ENCODE measurements at places on chromosomes 6 and 20.

GRCh38 chr6:122800906-122801305 is 11.8 kb downstream of the SMPDL3A start:
- DNase-seq: no peak

DNA sequence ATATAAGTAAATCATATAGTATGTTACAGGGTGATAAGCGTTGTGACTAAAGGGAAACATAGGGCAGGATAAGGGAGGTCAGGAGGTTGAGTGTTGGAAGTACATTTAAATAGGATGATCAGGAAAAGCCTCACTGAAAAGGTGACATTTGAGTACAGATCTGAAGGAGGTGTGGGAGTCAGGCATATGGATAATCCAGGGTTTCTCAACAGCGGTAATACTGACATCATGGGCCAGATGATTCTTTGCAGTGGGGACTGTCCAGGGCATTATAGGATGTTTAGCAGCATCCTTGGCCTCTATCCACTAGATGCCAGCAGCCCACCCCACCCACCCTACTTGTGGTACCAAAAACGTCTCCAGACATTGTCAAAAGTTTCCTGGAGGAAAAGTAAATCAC is 292.6 kb upstream of the PREP start:
- DNase-seq: no peak

DNA sequence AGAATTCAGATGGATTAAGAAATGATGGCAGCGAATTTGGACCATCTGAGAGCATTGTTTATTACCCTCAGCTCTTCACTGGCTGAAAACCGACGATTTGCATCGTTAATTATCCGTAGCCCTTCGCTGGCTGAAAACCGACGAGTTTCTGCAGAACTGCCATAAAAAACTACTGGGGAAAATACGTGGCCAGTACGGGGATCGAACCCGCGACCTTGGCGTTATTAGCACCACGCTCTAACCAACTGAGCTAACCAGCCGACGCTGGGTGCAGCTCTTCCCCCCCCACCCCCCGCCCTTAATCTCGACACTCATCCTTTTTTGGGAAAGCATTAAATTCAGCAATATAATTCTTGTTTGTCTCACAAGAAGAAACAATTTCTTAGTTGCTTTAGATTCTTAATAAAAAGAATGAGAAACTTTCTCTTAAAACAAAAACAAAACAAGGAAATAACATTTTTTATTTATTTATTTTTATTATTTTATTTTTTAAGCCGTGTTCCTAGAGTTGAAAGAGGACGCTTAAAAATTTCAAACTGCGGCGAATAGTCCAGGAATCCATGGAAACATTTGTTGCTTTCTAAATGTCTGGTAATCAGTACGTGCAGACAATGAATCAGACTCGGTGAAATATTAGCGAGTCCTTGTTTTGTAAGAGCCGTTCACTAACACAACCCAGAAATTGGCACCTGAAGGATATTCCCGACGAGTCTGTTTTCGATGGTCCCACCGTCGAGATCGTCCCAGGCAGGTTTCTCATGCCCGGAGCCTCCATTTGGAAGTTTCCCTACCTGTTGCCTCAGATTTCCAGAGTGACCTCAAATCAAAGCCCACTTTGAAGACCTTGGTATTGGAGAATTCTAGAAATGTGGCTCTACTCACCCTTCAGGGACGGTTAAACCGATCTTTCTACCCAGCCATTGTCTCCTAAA is 27.8 kb downstream of the PRSS16 start:
- no peak for DNase-seq

DNA sequence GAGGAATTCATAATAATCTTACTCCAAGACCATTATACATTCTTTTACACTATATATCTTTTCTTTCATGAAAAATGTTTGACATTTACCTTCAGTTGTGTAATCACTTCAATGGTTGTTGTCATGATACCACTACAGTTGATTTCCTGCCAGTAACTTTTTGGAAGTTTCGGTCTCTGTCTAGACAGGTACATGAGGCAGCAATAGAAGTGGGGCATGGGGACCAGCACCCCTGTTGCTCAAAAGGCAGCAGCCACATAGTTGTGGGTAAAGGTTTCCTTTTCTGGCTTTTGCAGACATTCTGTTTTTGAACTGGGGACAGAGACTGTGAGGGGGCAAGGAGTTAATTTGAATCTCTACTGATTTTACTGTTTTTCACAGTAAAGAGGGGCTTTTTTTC is 14.1 kb downstream of the SAMD5 start:
- no peak for DNase-seq

Data from CD4-positive, alpha-beta T cell treated with Interleukin-1 beta for 1 hour (primary cell).